ENCODE measurements at places on chromosomes 12 and 14.

GRCh38 chr14:50599700-50600444 is 39.9 kb downstream of the ATL1 start:
- no peak for DNase-seq

- no peak for DNase-seq
Observed at GRCh38 chr12:42584651-42585111, 4.9 kb downstream of the PRICKLE1 start.

DNA sequence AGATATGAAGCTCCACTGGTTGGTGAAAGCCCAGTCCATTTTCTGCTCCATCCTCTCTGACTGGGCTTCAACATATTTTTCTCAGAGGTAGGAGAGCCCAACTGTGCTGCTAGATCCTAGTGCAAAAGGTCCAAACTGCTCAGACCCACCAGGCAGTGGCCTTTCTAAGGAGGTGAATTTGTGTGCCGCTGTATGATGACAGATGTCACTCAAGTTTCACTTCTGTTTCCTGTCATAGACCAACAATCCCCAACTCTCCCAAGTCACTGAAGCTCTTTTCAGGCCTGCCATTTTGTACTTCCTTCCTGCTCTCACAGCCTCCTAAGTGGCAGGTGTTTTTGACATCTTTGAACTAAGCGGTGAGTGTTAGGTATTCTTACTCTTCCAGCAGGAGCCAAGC is 16.4 kb upstream of the RNASE4 start:
- no peak for DNase-seq

GRCh38 chr14:67411820-67412421 is at the start of gene PLEK2:
PLEK2 (minus strand) TSS chr14:67412165; CDS start chr14:67412059, 106 bp downstream.
- DNase-seq = peak; percentile 5

- DNase-seq = no peak
Observed at GRCh38 chr12:53862206-53862605, 76.4 kb upstream of the HOXC13 start.

GRCh38 chr14:68222154-68222553 is 402.6 kb downstream of the RAD51B start:
- DNase-seq = no peak

DNA sequence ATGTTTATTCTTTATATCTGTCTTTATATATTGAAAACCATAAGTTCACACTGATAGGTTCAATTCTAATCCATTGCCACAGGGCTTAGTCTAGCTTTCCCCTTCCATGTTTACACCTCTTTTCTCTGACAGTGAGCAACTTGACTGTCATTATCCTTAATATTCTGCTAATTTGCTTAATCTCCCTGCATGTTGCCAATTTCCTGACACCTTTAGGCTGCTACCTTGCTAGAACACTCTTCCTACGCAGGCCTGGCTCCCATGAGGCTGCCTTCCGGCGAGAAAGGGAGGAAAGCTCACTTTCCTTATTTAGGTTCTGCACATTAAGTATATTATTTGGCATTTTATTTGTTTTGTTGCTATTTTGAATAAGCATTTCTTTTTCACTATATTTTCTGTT is 12.8 kb upstream of the FRS2 start:
- no peak for DNase-seq

- DNase-seq = no peak
Observed at GRCh38 chr12:105698075-105698474, 367.6 kb downstream of the C12orf75 start.

DNA sequence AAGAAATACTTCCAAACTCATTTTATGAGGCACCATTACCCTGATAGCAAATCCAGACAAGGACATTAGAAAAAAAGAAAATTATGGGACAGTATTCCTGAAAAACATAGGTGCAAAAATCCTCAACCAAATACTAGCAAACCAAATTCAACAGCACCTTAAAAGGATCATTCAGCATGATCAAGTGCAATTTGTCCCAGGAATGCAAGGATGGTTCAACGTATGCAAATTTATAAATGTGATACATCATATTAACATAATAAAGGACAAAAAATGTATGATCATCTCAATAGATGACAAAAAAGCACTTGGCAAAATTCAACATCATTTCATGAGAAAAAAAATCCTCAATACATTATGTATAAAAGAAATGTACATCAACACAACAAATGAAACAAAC is 162.9 kb downstream of the DUSP6 start:
- no peak for DNase-seq

DNA sequence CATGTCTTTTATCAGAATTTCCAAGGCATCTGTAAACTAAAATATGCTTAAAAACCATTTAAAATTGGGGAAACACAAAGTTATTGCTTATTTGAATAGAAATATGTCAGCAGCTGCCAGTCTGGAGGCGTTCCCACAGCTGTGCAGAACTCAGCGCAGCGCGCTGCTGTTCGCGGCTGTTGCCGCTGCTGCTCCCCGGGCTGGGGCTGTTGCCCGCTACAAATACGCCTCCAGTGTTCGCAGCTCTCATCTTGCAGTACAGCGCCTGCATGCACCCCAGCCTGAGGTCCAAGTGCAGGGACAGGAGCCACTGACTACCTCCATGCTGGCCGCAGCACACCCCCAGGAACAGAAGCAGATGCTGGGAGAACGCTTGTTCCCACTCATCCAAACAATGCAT is 216.2 kb downstream of the SLC16A7 start:
- DNase-seq = no peak

- no peak for DNase-seq
Observed at GRCh38 chr14:95197551-95197950, 40.2 kb upstream of the DICER1 start.

DNA sequence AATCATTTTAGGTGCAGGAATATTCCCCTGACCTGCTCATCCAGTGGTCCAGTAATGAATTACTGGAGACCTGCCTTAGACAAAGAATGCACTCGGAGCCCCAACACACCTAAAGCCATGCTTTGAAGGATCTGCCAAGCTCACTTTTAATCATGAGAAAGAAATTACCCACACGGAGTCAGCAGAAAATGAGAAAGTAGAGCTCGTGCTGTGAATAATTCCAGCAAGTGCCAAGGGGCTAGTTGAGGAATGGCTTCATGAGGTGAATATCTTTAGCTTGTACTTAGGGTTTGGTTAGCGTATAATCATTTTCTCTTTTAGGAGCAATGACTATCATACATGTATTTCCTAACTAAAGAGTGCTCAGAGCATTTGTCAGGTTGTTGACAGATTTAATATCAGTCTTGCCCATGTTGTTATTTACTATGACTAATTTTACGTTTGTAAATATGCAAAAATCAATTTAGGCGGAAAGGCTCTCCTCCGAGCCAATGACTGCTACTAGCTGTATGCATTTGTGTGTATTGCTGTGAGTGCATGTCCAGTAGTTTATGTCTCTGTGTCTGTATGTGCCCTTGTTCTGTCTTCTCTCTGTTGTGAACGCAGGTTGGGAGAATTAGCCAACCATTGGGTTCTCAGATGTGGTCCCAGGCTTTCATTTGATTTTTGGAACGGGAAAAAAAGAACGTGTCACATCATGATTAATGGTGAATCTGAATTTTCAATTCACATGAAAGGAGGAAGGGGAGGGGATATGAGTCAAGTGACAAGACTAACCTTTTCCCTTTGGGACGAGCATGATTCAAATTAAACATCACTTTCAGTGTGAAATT is 98.4 kb downstream of the RMST start:
- no peak for DNase-seq
